KBM-7 (cell line): ENCODE measurements at places on chromosomes 12 and 14.

DNA sequence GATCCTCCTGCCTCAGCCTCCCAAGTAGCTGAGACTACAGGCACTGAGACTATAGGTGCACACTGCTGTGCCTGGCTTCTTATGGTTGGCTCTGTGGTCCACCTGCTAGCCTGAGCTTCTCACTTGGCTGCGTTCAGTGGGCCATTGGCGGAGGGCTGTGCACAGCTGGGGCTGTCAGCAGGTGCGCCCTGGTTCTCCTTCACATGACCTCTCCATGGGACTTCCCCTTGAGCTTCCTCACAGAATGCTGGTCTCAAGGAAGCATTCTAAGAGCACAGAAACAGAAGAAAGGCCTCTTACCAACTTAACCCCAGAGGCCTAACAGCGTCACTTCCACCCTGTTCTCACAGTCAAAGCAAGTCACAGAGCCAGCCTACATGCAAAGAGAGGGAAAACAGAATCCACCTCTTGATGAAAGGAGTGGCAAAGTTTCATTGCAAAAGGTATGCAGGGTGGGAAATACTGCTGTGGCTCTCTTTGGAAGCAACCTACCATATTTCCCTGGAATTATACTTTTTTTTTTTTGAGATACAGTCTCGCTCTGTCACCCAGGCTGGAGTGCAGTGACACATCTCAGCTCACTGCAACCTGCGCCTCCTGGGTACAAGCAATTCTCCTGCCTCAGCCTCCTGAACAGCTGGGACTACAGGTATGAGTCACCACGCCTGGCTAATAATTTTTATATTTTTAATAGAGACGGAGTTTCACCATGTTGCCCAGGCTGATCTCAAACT lies 9.3 kb downstream of the RILPL2 start:
- no peak for DNase-seq

GRCh38 chr14:71856199-71856919 lies 75.9 kb upstream of the RGS6 start:
- DNase-seq: peak; percentile 80

- DNase-seq: no peak
These were observed 172.3 kb upstream of the PTPRQ start for GRCh38 chr12:80271780-80272179.

DNA sequence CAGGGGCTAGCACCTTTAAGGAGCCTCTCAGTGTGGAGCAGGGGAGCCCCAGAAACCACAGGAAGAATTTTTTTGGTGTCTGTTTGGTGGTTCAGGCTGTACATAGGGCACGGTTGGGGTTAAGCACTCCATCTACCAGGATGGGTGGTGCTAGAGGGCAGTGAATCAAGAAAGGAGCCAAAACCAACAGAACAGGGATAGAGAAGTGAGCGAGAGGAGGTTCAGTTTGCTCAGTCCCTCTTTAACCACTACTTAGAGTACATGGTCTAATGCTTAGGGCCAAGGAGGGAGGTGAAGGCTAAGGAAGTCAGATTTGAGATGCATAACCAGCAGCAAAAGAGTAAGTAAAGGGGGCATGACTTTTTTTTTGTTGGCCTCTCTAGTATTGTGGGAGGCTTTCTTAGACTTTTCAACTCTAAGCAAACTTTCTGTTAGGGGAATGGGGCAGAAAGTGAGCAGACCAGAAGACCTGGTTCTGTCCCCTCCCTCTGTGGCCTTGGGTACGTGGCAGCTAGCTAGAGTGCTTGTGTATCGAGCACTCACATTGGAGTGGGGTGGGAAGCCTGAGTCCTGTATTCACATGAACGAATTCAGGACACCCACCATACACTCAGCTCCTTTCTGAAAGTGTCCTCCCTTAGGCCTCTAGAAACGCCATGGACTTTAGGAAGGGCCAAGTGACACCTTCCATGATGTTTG lies 6.6 kb upstream of the NPFF start:
- DNase-seq: no peak
